ENCODE measurements at places on chromosomes 3 and 15.

DNA sequence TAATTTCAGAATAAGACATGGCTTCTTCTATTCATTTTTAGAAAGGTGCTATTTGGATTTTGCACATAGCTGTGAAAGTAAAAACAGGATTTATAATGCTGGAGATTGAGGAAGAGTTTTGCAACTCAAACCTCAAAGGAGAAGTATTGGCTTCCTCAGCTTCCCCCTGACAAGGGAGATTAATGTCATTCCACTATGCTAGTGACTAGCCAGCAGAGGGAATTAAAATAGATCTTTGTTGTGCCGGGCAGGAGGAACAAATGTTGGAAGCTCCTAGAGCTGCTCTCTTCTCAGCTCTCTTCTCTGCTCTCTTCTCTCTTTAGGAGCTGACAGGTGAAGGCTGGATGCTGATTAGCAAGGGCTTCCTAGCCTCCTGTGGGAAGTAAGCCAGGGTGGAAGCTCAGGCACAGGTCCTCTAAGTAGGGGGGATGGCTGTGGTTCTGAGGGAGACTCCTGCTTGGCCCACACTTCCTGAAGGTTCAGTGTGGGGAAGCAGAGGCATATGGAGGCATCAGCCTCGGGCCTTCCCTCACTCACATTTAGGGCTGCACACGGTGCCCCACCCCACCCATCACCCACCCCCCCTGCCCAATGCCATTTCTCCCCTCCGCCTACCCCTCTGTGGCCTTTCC is 29.6 kb downstream of the CX3CR1 start:
- DNase-seq, result peak; percentile 61

DNA sequence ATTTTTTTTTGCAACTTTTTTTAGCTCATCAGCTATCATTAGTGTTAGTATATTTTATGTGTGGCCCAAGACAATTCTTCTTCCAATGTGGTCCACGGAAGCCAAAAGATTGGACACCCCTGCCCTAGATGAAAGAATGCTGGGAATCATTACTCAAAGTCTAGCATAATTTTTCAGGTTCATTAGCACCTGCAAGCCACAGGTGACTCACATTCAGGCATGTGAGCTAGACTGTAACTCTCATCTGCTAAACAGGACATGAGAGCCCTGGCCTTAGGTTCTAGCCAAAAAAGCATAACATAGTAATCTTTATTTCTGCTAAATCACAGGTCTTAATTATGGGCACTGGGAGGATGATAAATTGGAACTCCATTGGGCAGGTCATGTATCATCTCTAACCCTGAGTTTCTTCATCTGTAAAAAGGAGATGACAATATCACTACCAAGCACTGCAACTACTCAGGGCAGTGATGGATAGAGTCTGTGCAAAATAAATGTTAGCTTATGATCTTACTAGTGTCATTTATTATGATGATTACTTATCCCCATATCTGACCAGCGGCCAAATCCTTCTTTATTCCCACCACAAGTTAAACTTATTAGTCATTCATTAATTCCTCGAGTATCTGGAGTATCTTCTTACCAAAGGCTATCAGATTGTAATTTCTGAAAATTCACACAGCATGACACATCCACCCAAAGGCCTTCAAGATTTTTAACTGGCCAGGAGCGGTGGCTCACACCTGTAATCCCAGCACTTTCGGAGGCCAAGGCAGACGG is 125.0 kb downstream of the PLD1 start:
- DNase-seq, result no peak

DNA sequence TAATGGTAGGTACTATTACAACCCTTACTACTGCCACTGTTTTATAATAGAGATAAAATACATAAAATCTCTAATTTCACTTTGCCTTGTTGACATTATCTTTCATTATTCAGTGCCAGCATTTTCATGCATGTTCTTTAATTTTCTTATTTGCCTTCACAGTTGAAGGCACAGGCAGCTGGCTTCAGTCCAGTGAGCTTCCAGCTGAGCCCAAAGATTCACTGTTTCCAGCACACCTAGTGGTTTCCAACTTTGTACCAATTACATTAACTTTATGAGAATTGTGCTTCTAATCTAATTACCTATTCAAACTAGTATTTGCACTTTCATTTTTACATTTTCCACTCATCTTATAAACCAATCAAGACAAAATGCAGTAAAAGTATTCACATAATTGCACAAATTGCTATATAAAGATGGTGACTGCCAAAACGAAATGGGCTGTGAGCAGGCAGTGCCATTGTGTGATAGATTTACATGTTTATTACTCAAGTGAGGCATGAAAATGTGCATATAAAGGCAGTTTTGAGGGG is 228.3 kb downstream of the MFSD1 start:
- no peak for DNase-seq

DNA sequence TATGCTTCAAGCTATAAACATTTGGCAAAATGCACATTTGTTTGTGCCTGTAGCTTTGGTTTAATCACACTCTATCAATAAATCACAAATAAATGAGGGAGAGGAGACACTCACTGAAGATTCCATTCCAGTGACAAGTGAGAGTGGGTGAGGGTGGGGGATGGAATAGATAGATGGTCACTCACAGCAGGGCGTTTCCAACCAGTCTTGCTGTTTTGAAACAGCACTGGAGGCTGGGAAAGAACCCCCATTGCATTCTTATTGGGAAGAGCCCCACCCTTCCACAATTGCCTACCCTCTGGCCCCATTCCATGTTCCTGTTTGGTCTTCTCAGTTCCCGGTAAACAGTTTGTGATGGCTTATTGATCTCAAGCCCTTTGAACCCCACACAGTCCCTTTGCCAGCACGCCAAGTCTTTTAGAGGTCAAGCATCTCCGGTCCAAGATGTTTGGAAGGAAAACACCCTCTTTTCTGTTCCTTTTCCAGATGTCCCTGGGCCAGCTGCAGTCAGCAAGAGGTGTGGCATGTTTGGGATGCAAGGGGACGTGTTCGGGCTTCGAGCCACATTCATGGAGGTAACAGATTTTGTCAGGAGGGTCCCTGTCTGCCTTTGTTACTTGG is 30.7 kb downstream of the LMCD1 start:
- DNase-seq, result peak; percentile 87

DNA sequence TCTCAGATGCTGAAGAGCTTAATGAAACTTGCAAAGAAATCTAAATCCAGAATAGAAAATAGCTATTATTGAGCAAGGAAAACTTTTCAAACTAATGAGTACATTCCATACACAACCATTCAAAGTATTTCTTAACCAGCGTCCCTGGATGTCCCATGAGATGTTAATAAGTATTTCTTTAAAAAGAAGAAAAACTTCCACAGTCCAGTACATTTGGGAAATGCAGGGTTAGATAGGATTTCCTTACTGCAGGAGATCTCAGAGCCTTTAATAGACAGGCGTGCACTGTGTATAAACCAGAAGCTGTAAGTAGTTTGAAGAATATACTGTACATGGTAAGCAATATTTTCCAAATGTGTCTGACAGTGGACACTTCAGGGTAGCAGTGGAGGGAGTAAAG is 29.6 kb upstream of the BHLHE40 start:
- DNase-seq, result no peak

GRCh38 chr3:17580901-17581300 is 161.5 kb downstream of the TBC1D5 start:
- DNase-seq, result no peak

GRCh38 chr3:2526926-2527325 is 428.3 kb downstream of the CNTN4 start:
- no peak for DNase-seq

DNA sequence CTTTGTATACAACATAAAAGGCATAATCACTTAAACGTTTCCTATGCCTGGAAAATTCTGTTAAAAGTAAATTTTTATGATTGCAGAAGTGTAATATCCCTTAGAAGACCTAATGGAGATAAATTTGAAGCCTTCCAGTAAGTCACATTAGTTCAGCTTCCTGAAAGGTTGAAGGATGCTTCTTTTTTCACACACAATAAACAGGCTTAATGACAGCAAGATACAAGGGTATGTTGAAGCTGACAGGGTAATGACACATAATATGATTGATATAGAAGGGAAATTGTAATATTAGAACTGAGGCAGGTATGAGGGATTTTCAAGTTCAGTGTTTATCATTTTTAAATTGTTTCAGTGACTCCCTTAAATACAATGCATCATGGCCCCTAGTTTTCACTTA is 161.8 kb upstream of the NAALADL2 start:
- no peak for DNase-seq

GRCh38 chr3:6862041-6862879 is 1.3 kb downstream of the GRM7 start:
- DNase-seq, result no peak

- DNase-seq, result no peak
Measured at GRCh38 chr3:130702985-130703384, 43.6 kb downstream of the PIK3R4 start.

GRCh38 chr3:154338570-154338969 is 14.3 kb upstream of the DHX36 start:
- no peak for DNase-seq

- DNase-seq, result no peak
Measured at GRCh38 chr3:122681284-122681973, 790 bp downstream of the PARP14 start.

GRCh38 chr15:92893200-92893599 is 6.9 kb upstream of the CHD2 start:
- DNase-seq, result no peak

DNA sequence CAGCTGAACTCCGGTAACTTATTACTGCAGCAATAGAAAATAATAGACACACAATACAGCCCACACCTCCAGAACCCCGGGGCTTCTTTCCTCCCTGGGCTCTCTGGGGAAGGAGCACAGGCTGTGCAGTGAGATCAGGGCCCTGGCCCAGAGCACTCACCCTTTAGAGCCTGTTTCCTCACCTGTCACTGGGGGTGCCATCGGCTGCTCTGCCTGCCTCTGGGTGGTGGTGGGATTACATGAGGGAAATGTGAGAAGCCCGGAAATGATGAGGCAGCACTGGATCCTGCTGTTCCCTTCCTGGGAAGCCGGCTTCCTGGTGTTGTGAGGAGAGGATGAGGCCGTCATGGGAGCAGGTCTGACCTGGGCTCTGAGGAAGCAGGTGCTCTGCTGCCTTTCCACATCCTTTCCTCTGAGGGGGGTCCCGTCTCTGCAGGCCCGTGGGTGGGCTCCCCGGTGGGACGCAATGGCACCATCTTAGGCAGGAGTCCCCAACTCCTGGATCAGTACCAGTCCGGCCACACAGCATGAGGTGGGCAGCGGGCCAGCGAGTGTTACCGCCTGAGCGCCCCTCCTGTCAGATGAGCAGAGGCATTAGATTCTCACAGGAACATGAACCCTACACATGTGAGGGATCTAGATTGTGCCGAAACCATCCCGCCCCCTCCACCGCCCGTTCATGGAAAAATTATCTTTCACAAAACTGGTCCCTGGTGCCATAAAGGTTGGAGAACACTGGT is 220.9 kb upstream of the CTDSPL start:
- DNase-seq, result no peak

DNA sequence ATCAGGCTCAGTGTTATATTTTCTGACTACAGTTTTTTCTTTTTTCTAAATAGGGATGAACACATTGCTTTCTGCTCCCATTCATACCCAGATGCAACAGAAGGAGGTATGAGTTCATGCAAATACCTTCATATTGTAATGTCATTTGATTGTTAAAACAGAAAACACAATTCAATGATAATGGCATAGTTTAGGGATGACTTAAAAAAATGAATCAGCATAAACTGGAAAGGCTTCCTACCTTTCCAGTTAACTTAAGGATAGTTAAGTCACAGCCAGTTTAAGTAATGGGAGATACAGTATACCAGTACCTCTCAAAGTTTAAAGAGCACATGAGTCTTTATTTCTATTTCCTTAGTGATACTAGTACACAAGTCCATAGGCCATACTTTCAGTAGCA is 24.9 kb downstream of the KNL1 start:
- no peak for DNase-seq

GRCh38 chr15:60315878-60316277 is 81.9 kb downstream of the ANXA2 start:
- no peak for DNase-seq

- peak; percentile 63 for DNase-seq
Measured at GRCh38 chr3:171772427-171773056, 37.7 kb downstream of the PLD1 start.

DNA sequence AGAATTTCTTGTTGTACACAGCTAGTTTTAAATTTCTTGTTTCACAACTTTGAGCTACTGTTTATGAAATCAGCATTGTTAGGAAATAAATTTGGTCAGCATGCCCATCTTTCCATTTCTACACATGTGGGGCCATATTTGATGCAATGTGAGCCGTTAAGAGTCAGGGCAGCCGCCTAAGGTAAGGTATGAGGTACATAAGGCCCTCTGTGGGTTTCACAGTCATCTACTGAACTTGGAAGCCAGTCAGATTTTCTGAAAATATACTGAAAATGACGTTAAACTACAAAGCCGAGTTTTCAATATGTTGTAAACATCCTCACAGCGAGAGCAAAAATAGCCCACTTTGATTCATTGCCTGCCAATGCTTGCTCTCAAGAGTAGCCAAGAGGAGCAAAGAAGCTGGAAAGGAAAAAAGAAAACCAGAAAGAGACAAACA is 94.7 kb upstream of the PDZRN3 start:
- peak; percentile 31 for DNase-seq

GRCh38 chr15:52018244-52018643 is 775 bp upstream of the MAPK6 start:
- DNase-seq, result no peak
